ENCODE measurements at places on chromosomes 3 and 15.

DNA sequence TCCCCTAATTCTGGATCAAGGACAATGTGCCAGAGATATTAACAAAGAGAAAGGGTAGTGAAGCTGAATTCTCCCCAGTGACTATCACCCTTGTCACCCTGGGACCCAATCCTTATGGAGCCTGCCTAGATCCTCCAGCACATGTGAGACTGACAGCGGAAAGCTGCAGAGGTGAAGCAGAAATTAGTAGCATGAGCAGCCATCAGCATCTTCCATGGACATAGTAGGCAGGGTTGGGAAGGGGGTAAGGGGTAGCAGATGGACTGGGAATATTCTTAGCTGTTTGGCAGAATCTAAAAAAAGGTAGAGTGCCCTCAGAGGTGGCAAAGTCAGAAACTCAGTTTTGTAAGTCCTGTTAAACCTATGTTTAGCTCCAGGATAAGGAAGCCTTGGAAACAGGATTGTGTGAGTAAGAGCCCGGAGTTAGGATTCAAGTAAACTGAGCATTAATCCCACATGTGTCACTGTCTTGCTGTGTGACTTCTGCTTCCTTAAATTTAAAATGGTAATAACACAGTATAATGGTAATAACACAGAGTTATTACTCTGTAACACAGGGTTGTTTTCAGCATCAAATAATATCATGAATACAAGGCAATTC, 14.5 kb downstream of the GOLIM4 start:
- no peak for DNase-seq

DNA sequence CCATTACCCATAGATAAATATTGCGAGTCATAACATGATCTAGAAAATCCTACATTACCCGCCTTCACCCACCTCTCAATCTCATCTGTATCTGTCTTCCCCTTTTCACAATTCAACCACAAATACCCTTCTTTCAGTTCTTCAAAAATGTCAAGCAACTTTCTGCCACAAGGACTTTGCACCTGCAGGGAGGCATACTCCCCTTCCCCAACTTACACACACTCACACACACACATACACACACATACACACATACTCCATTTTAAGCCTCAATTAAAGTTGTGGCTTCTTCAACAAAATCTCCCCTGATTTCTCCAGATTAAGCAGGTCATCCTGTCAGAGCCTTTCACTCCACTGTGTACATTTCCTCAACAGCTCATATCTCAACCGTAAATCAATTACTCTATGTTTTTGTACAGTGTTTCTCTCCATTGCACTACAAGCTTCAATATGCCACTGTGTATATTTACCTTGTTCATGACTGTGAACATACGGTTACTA, 33.1 kb upstream of the CCDC50 start:
- no peak for DNase-seq

DNA sequence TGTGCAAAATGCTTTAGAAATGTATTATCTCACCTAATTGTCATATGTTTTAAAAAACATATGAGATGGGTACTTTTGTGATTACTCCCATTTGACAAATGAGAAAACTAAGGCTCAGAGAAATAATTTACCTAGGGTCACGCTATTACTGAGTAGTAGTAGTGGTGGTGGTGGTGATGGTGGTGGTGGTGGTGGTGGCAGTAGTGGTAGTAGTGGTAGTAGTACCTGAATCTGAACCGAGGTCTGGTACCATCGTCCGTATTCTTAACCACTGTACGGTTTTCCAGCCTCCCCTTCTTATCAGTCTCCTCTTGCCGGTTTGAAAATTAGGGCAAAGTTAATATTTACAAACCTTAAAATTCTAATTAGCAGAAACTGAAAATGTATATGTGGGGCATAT, 102.4 kb downstream of the KLHL25 start:
- DNase-seq: no peak

- DNase-seq: no peak
These were observed 465.1 kb downstream of the ERC2 start for GRCh38 chr3:56003129-56003528.

GRCh38 chr3:18656866-18657265, 231.7 kb upstream of the SATB1 start:
- no peak for DNase-seq

DNA sequence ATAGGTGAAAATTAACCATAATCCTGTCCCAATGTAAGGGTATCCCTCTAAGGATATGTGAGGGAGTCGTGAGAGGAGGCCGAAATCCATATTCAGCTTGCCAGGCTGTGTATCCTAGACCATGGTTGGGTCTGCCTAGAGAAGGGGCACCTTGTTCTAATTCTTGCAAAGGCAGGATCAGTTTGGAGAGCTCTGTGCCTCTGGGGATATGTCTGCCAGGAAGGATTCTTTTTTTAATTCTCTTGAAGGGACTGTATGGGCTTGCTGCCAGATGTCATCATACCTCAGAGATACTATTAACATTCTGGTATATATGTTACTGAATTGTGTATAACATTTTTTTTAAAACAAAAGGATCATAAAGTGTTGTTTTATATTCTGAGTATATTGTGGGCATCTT, 2.4 kb downstream of the ATP1B3 start:
- no peak for DNase-seq

DNA sequence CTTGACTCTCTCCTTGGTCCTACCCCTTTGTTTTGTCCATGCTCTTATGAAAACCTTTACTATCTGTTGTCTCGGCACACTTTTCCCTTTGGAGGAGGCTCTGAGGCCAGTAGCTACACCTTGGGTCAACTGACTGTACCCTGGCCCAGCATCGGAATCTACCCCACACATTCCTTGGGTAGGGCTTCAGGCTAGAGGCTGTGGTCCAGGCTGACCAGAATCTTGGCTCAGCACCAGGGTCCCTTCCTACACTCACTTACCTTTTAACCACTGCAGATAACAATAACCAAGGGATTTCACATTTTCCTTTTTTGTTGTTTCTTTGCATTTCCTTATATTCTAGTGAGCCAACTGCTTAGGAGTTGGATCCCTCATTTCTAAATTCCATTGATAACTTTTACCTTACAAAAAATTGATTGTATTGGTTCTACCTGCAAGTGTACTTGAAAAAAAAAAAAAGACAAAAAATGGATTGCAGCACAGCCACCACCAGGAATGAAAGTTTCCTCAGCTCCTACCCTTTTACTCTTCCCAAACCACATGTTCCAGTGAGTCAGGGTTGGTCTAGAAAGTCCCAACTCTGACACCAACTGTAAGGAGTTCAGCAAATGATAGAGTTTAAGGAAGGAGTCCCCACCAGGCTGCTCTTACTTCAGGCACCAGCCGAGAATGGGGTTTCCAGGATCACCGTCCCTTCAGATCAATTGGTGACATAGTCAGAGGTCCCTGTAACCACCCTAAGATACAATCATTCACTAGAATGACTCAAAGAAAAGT, 95.6 kb downstream of the FBLN2 start:
- no peak for DNase-seq

- no peak for DNase-seq
These were observed 52.7 kb downstream of the NFKBIZ start for GRCh38 chr3:101902041-101902440.

GRCh38 chr3:114608293-114608692, 314.5 kb downstream of the TIGIT start:
- no peak for DNase-seq

DNA sequence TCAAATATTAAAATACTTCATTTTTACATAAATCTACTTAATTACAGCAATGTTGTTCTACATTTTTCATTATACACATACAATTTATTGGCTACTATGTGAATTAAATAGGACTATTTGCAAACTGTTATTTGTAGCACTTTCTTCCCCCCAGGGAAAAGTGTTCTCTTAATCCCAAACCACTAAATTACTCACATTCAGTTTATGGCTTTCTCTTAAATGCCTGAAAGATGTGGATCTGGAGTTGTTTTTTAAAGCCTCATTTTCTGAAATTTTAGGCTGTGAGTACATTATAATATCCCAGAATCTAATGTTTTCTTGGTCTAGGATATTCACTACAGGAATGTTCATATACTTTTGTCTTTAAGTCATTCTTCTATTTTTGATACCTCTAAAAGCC, 32.7 kb downstream of the PRTG start:
- DNase-seq: no peak

- no peak for DNase-seq
These were observed 88.2 kb downstream of the SERPINI1 start for GRCh38 chr3:167823738-167824137.

DNA sequence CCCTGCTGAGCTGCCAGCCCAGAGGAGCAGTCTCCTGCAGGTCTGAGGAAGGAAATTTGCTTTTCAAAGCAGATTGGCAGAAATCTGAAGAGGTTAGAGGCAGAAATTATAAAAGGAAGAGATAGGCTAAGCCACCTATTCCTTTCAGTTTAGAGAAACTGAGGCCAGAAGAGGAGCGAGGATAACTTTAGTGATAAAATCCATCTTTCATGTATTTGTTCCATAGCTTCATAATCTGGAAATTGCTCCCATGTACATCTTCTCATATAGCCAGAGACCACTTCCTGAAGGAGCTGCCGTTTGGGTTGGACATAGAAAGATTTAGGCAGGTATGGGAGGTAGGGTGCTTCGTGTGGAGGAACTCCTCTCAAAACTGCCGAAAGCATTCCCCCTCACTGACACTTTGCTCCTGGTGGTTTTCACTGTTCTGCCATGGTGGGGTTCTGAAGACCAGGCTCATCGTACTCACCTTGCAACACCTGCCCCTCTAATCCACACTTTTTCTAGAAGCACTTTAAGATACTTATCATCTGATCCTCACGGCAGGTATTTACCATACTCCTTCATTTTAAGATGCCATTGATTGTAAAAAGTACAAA, 670 bp upstream of the ACAP2 start:
- DNase-seq: no peak

GRCh38 chr15:57054204-57054750, 135.8 kb downstream of the TCF12 start:
- DNase-seq: no peak

DNA sequence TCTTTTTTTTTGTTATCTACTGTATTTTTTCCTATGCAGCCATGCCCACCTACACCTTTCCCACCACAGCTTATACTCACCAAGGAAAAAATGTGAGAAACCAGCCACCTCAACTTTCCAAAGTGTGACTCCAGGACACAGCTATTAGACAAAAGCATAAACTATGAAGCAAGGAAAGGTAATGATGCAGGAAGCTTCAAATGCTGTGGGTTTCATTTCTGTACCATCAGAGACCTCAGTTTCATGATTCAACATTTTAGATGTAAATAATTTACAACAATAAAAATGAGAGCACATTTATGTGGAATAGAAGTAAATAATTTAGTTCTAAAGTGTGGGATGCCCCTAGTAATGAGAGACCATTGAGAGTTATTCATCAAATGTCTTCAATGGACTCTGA, 115.1 kb downstream of the CDIN1 start:
- no peak for DNase-seq

GRCh38 chr15:45167631-45168205, 20.0 kb downstream of the SHF start:
- no peak for DNase-seq

DNA sequence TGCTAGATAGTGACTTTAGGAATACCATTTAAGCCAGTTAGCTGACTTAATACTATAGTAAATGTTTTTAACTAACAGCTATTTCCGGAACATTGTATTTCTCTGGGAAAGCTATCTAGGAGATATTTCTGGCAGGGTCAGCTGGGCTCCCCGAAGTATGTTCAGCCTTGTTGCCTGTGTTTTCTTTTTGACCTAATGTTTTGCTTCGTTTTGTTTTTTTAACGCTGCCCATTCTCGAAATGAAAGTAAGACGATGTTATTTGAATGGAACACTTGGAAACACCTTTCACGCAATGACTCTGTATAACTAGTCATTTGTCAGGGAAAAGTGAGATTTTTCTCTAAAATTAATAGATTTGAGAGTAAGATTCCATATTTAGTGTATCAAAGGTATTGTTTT, 702.9 kb upstream of the NAALADL2 start:
- DNase-seq: no peak

- DNase-seq: no peak
These were observed 139.1 kb upstream of the BNIP2 start for GRCh38 chr15:59828263-59828662.

- no peak for DNase-seq
These were observed 871.8 kb upstream of the NR2F2 start for GRCh38 chr15:95458721-95459120.

- no peak for DNase-seq
These were observed 2.3 kb downstream of the CCK start for GRCh38 chr3:42263354-42264346.

DNA sequence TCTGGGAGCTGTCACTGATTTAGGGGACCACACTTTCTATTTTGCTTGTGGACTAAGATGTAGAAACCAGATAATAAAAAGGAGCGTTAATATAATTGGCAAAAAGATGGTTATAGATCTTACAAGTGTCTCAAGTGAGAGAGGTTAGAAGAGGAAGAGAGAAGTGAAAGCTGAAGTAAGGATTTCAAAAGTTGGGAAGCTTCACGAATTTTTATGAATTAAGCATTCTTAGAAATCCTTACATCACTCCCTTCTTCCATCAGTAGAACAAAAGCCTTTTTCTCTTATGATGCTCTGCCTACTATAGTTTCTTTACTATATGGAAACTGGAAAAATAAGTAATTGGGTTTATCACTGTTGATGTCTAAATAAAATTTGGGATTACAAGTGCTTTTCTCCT, 146.5 kb downstream of the FNDC3B start:
- DNase-seq: no peak

DNA sequence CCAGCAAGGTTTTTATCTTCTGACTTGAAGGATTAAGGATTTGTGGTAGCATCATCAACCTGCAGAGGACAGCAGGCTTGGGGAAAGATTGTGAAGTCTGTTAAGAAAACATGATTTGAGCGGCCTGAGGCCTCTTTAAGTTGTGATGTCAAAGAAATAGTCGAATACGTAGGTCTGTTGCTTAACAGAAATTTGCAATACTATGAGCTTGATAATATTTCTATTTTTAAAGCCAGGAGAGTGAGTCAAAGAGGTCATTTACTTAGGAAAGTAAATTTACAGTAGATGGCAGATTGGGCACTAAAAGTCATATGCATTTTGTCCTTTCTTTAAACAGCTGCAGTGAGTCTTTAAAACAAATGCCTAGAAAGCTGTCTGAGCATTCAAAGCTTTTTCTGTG, 336.3 kb downstream of the DIPK2A start:
- DNase-seq: no peak

DNA sequence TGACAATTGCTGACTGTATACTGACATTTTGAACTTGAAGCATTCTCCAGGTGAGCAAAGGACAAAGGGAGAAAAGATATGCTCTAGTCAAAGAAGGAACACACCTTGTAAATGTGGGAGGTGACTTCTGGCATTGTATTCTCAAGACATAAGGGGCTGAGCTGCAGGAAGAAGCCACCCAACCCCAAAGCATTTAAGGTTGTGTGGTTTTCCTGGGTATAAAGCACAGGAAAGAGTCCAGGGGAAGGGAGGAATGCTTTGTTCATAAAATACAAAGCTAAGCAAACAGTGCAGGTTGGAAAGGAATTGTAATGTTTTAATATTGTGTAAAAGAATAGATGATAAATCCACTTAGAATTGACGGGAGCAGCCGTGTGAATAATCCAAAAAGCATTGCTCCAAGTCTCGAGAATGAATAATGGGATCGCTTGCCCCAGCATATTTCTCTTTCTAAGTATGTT, 102.4 kb upstream of the LRIG1 start:
- no peak for DNase-seq

- DNase-seq: no peak
These were observed 320.3 kb upstream of the TGFBR2 start for GRCh38 chr3:30286007-30286669.

- DNase-seq: no peak
These were observed 27.8 kb downstream of the DPH3 start for GRCh38 chr3:16236856-16237393.

GRCh38 chr3:124627501-124627908, 102.7 kb upstream of the UMPS start:
- DNase-seq: no peak

Measured in dorsolateral prefrontal cortex (tissue), 122 donors.